ENCODE measurements at places on chromosomes 1 and 21.

- no peak for DNase-seq
These were observed 6.8 kb downstream of the SCYL3 start for GRCh38 chr1:169886931-169887330.

GRCh38 chr1:226406401-226406881 is 1.5 kb downstream of the PARP1 start:
- no peak for DNase-seq

GRCh38 chr1:192516776-192517297 is 58.7 kb upstream of the RGS1 start:
- DNase-seq: no peak

DNA sequence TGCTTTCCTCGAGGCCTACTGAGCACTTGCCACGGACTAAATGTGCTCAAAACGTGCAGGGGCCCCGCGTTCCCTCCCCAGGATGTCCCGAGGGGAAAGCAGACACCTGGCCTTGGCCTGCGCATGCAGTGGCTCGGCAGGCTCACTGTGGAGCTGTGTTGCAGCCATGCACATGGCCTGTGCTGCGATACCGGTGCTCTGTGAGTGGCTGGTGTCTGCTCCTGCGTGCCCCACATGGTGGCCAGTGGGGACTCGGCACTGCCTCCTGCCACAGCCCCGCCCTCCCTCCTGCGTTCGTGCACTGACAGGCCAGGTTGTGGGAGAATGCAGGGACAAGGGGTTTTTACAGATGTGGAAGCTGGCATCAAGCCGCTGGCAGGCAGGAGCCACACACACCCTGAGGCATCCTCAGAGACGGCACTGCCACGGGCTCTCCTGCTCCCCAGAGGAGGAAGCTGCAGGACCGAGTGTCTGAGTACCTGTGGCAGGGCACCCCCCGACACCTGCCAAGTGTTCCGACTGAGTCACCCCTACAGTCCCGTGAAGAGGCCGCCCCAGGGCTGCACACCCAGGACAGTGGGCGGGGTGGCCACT is 16.9 kb upstream of the PTTG1IP start:
- peak; percentile 29 for DNase-seq
